ENCODE measurements at places on chromosomes 11 and 22.

DNA sequence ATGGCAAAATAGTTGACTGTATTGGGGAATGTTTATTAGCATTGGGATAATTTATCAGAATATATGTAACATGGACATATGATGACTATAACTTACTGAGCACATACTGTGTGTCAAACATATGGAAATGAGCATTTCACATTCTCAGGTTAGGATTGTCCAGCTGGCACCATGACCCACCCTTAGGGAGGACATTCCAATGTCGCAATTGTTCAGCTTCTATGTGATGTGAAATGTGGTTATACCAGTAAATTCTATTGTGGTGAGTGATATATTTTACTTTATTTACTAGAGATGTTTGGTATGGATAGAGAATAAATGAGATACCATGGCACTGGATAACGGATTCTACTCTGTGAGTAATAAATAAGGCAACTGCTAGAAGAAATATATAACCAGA lies 50.4 kb downstream of the OR4A47 start:
- DNase-seq = no peak

GRCh38 chr11:45843158-45843924 lies 3.9 kb upstream of the CRY2 start:
- no peak for DNase-seq

DNA sequence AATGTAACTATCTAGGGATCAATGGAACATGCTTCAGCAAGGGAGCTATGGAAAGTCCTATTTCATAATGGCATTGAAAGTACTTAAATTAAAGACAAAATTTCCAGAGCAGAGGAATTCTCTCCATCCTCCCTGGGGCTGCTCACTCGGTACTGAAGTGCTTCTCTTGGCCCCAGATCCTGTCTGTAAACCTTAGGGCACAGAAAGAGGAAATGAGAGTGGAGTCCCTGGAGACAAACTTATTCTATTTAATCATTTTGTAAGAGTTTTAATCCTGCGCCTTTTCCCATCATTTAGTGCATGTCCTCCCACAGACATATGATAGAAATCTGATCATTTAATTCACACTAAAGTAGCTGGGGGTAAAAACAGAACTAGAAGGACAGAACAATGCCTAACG lies 20.9 kb upstream of the PAMR1 start:
- no peak for DNase-seq

DNA sequence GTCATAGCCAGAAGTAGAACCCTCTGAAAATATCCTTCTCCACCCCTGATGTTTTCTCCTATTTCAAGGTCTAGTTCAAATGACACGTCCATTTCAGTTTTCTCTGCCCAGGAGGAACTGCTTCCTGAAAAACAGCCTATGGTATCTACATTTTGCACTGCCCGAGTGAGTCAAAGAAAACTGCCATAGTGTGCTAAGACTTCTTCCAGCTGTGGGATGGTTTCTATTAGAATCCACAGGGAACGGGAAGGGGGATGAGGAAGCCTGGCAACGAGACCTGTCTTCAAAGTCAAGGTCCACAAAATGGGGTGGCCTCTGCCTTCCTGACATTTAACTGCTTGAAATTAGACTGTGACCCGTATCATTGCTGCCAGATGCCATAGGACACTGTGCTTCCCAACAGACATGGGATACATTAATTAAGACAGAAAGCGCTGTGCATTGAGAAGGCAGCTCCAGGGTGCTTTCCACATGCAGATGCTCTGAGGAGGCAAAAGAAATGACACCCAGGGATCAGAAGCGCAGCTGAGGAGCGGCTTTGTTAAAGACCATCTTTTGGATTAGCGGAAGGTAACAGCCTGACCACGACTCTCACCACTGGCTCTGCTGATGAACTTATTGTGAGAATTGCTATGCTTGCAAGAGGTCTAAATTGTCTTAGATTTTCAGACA lies 39.4 kb upstream of the NUP50 start:
- no peak for DNase-seq

GRCh38 chr11:69864686-69865661 lies 45.8 kb upstream of the FGF3 start:
- no peak for DNase-seq

GRCh38 chr11:31254415-31254814 lies 115.1 kb downstream of the DCDC1 start:
- DNase-seq = no peak

DNA sequence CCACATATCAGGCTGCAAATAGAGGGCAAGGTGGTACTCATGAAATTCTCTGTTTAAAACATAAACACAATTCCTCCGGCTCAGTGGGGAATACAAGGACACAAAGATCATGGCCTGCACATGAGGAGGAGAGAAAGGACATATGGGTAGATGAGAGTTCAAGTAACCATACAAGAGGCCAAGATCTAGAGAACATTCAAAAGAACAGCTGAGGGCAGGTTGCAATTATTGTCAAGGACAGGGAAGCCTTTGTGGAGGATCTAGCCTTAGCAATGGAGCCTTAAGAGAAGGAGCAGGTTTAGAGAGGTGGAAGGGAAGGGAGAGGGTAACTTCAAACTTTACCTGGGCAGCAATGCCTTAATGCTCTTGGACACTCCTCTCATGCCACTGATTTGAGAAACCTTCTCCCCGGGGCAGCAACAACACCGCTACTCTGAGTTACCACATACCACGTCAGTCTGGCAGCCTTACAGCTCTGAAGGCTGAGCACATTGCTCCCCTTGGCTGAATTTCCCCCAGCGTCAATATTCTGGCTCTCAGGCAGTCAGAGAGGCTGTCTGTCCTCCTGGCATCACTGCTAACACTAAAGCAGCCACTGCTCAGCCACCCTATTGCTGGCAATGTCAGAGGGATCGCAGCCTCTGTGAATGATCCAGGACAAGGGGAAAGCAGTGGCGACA lies 55.5 kb downstream of the CLPB start:
- DNase-seq = no peak

- DNase-seq = no peak
Observed at GRCh38 chr11:109730669-109731068, 308.7 kb downstream of the C11orf87 start.

- DNase-seq = no peak
Observed at GRCh38 chr11:69292221-69292648, 1.7 kb upstream of the MYEOV start.

DNA sequence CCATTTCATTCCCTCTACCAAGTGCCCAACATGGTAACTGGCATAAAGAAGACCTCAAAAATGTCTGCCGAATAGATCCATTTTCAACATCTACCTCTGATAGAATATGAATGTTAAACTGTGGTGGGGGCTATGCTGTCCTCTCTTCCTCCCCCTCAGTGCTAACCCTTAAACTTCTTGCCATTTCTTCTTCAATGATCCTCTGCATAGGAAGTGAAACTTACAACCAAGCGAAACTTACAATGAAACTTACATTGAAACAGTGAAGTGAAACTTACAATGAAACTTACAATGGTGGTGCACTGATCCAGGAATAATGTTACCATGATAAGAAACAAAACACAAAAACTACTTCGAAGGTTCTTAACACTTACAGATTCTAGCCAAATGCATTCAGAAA lies 4.7 kb downstream of the RTCB start:
- DNase-seq = no peak

- DNase-seq = no peak
Observed at GRCh38 chr22:33163815-33164214, 105.6 kb upstream of the SYN3 start.

DNA sequence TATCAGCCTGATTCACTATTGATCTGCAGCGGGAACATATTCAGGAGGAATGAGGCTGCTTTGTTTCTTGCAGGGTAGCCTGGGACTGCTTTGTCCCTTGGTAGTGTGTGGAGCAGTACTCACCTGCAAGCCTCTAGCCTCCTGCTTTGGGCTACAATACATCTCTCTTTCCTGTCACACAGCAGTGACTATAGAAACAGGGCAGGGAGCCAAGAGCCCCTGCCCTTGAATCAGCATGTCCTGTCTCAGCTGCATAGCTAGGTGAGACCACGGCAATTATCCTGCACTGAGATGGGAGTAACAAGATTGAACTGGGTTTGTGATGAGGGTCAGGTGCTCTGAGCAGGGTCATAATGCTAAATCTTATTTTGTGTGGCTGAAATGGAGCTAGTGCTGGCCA lies 191.9 kb downstream of the NELL1 start:
- DNase-seq = no peak

- no peak for DNase-seq
Observed at GRCh38 chr22:20562607-20563465, 55.4 kb downstream of the MED15 start.

- no peak for DNase-seq
Observed at GRCh38 chr11:70661761-70662501, 263.6 kb downstream of the CTTN start.

- no peak for DNase-seq
Observed at GRCh38 chr11:109432105-109432504, 10.1 kb downstream of the C11orf87 start.

- no peak for DNase-seq
Observed at GRCh38 chr22:44676441-44677352, 25.3 kb upstream of the PRR5 start.

DNA sequence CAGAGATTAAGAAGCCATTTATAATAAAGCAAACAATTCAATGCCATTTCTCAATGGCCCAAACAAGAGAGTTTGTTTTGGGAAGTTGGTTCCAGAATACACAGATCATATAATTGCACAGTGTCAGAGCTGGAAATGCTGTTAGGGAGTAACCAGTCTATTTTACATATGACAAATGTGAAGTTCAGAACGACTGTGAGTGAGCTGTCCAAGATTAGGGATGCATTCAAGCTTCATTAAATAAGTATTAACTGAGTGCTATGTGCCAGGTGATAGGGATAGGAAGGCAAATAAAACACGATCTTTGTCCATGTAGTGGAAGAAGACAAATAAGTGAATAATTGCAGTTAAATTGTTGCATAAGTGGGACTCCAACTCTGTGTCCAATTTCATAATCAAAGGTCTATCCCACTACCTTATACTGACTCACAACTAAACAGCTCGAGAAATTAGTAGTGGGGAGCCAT lies 33.1 kb upstream of the PICALM start:
- no peak for DNase-seq

DNA sequence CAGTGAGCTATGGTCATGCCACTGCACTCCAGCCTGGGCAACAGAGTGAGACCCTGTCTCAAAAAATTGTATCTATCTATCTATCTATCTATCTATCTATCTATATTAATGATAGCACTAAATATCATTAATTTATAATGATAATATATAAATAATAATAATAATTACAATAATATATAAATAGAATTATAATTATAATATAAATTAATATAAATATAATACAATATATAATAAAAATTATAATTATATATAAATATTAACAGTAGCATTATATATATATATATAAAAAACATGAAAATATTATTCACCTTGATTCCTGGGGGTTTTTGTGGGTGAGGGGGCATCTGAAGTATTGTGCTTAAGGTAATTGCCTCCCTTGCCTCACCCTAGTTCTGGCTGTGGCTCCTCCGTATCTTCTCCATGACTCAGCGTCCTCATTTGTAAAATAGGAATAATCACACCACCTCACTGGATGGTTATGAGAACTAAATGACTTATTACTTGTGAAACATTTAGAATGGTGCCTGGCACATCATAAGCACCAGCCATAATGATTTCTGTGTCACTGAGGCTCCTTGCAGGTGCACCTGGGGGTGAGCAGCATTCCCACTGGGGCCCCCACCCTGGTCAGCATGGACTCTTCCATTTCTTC lies 18.8 kb downstream of the RASD2 start:
- no peak for DNase-seq

GRCh38 chr11:62876712-62877111 lies 4.0 kb upstream of the SLC3A2 start:
- no peak for DNase-seq

DNA sequence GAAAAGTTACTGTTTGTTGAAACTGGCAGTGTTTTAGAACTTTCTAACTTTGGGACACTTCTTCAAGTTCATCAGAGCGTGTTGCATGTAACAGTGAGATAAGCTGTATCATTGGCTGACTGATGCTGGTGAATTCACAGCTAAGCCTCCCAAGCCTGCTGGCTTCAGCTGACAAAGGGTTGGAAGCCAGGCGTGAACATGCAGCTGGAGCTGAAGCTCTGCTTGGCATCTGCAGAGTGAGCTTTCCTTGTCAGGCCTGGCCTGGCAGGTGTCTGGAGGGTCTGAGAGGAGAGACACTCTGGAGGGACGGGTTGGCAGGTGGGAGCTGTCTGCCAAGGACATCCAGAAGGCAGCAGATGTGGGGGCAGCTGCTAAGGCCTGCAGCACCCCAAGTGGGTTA lies 1.5 kb downstream of the AMPD3 start:
- DNase-seq = no peak

DNA sequence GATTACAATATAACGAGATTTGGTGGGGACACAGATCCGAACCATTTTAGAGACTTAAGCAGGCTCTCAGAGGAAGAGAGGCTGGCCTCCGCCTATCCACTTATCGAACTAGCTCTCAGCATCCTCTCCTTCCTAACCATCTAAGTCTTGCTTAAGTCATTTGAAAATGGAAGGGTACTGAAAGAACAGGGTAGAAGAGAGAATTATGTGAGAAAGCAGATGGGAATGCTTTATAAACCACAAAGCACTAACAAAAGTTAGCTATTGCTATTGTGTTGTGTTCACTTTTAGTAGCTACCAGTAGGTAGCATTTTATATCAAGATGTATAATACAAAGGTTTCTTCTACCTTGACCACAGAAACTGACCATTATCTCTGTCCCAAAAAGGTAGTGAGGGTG lies 153.4 kb upstream of the CADM1 start:
- DNase-seq = no peak

- DNase-seq = no peak
Observed at GRCh38 chr11:42770444-42771065, 541.2 kb upstream of the API5 start.

DNA sequence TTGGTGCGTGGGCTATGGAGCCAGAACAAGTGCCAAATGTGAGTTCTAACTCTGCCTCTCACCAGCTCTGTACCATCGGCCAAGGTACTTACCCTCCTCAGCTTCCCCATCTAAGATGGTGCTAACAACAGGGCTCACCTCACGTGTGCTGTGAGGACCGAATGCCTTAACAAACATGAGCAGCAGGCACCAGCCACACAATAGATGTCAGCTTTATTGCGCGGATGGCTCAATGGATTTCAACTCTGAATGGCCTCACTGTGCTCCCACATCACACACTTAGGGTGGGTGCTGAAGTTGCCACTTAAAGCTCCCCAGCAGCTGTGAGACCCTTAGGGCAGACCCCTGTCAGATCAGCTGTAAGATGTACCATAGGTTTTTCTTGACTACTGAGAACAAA lies 24.1 kb downstream of the RELT start:
- DNase-seq = no peak

DNA sequence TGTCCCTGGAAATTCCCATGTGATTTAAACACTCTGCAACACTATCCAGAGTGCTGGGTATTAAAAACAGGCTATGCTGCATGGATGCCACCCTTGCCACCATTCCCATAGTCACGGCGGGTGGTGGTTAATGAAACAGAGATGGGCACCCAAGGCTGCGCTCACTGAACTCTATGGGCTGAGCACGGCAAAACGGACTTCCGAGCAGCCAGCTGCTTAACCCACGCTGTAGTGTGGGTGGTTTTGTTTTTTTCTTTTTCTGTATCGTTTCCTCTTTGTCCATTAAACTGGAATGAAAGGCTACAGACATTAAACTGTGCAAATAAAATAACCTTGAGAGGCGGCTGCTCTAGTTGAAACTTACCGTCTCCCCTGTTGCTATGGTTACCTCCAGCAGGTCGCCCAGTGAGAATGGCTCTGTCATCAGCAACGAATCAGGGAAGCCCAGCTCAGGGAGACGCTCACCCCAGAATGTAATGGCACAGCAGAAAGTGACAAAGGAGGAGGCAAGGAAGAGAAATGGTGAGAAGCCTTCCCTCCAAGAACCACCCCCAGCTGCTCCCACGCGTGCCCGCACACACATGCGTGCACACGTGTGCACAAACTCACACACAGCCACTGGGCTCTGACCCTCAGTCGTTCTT lies 102.1 kb downstream of the C11orf91 start:
- DNase-seq = no peak
